ENCODE measurements at places on chromosomes 2 and 18. TPM values are rescaled to one million over a fixed set of nuclear protein-coding genes. Genes with fewer than 3 reads are reported as not detected.

Gene MALL
- 6.6 TPM for total RNA-seq

DNA sequence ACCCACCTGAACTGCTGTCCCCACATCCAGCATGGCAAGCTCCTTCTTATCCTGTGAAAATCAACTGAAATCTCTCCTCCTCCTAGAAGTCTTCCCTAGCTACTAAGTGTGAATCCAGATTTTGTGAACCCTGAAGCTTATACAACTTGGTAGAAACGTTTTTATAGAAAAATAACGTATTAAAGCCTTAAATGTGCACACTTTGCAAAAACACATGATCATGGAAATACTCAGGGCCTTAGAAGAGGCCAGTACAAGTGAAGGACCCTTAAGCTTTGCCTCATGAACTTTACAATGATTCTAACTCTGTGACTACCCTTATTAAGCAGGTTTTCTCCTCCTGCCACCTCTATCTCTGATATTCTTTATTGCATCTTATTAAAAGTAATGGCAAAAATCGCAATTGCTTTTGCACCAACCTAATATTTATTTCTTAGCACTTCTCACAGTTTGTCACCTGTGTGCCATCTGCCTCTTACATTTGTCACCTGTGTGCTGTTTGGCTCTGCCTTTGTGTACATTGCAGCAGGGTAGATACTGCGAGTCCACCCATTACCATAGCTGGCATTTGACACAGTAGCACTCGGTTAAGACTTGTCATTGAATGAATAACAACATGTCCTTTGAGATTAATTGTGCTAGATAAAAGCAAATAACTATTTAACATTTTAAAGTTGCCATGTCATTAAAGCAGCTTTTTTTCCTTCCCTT lies 42.2 kb downstream of the FRZB start:
- DNase-seq = no peak

DNA sequence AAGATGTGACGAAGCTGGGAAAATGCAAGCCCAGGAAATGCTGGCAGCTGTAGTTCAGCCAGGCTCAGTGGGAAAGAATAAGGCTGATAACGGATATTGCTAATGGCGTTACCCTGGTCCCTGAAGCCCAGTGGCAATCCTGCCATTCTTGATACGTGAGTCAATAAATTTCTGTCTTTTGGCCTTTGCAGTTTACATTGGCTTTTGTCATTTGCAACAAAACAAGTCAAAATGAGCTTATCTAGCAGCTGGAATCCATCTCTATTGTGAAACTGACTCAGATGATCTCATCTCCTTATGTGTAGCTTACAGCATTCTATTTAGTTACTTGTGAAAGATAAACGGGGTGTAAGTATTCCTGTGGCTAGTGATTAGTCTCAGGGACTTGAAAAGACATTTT lies 43.8 kb downstream of the ARL6IP6 start:
- no peak for DNase-seq

- no peak for DNase-seq
Observed at GRCh38 chr2:133525613-133526529, 42.4 kb downstream of the NCKAP5 start.

- DNase-seq = peak; percentile 17
Observed at GRCh38 chr2:21268197-21268877, 144.6 kb downstream of the TDRD15 start.

DNA sequence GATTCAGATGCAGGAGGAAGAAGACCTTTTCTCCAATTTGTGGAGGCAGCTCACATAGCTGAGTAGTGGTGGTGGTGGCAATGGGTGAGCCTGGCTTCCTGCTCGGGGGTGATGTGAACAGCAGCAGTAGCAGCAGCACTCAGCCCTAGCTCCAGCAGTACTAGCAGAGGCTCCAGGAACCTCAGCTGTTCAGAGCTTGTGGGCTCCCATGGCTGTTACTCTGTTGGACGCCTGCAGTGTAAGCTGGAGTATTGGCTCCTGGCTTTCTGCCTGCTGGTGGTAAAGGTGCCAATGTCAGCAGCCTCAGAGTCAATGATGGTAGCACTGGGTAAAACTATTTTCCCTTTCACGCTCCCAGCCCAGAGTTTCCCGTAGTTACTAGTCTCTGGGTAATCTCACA lies 3.1 kb upstream of the SEH1L start:
- peak; percentile 91 for DNase-seq

- no peak for DNase-seq
Observed at GRCh38 chr2:169495310-169495928, 14.1 kb upstream of the KLHL41 start.

DNA sequence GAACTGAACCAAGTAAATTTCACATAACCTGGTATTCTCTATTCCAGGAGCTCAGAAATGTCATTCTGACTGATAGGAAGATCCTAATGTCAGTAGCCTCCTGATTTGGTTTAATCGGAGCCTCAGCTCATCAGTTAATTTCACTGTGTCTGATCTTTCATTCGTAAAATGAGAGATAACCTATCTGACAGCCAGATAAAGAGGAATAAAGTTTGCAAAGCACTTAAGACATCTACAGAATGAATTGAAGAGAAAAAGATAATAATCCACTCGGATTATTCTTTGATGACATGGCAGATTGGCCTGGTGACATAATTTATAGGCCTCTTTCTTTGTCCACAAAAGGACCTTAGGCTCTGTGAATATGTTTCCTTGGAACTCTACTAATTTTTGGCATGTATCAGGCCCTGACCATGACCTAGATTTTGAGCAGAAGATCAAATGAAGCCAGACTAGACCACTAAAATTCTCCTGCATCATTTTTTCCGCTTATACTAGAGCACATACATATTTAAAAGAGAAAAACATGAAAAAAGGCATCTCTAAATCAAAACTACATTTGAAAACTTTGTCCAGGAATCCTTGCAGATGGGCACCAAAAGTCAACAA lies 312.4 kb downstream of the MTX2 start:
- DNase-seq = no peak

GRCh38 chr2:128750328-128751165 lies 431.9 kb upstream of the HS6ST1 start:
- DNase-seq = peak; percentile 30

Gene NCL
- 159 TPM for total RNA-seq

Gene IER3IP1
- 5.6 TPM for total RNA-seq

DNA sequence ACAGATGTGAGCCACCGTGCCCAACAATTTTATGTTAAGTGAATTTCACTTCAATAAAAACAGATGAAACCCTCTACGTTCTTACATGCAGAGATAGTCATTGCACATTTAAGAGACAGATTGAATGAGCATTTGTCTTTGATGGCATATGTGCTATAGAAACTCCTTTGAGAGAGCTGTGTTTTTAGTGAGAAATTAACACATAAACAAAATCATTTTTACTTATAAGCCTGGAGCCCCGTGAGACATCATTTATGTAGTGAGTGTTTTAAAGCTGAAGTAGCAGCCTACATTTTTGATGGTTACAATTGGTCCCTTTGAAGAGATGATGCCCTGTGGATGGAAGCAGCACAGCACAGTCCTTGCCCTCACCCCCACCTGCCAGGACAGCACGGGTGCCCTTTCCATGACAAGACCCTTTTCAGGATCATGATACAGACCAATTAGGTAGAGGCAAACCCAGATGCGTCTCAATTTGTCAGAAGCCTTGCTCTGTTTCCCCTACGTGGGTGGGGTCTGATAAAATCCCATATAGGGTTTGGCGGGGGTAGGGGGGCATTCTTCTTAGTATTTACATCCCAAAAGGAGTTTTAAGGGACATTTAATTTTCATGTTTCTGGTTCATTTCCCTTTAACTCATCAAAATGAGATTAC lies 237.1 kb downstream of the BCL2 start:
- no peak for DNase-seq

Gene PLGLB2
- total RNA-seq = 1.8 TPM

GRCh38 chr2:8445580-8445979 lies 236.3 kb upstream of the ID2 start:
- DNase-seq = no peak

Gene TFPI
- total RNA-seq = 54.2 TPM

DNA sequence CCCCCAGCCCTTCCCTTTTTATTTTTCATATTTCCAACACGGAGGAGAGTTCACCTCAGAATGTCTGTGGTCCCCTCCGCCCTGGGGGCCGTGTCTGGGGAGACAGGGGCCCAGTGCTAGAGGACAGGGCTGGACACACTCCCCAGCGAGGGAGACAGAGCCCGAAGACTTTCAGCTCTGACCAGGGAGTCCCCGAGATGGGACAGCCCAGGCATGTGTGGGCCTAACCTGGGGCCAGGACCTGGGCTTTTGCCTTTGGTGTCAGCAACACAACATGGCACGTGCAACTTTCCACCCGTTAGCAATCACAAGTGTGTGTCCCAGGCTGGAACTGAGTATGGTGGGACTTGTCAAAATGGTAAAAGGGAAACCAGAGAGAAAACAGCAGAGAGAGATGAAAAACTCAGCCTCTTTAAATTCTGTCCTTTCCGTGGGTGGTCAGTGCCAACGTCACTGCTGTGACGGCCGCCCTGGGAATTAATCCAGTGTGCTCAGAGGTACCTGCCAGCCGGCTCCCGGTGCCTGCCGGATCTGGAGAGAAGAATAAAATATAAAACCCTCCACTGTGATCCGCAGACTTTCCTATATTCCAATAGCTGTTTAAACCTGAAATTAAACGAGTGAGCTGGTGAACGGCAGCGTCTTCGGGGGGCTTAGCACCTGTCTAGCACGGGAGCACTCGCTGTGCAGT lies 245.8 kb downstream of the EIPR1 start:
- no peak for DNase-seq

DNA sequence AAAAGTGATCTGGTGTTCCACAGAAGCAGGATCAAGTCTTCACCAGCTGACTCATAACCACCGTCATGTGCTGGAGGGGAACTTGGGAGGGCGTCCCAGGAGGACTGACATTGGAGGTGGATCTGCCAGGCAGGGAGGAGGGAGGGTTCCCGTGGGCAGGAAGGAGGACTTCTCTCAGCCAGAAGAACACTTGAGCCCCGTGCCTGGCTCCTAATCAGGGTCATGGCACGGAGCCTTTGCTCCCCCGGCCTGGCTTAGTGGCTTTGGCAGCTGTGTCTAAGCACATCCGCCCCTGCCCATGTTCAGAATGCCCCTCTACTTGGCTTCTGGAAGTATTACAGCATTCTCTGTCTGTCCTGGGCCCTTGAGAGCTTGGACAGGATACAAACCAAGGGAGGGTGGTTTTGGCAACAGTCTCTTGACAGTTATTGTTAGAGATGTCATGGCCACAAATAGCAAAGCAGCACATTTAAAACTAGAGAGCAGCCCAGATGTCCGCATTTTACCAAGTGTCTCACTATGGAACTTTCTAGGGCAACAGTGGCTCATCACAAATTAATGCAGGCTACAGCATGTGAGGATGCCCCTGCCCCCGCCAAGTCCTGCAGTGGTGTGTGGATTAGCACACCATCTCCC lies 11.5 kb downstream of the PPP1R7 start:
- DNase-seq = peak; percentile 32

DNA sequence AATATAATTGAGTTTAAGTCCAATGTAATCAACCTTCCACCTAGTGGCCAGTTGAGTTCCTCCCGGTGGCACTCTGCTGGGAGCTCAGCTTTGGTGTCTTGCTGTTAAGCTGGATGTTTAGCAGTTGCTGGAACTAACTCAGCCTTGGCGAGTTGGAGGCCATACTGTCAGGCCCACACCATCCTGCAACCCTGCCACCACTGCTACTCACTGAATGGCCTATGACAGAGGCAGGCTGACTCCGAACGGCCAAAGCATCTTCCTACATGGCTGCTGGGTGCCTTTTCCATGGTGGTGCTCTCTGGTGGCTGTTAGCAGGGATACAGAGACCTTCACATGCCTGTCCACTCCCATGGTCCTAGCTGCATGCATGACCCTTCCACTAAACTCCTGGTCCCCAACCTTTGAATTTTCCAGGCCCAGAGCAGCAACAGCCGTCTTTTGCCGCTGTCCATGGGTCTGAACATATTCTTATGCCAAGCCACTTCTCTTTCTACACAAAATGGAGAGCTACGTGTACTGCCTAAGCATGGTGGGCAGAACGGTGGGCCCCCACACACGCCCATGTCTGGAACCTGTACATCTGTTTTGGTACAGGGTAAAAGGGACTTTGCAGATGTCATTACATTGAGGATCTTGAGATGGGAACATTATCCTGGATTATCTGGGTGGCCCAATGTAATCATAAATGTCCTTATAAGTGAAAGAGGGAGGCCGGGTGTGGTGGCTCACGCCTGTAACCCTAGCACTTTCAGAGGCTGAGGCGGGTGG lies 15.0 kb upstream of the TRAF3IP1 start:
- DNase-seq = peak; percentile 9

Gene ZC3H8
- 14.3 TPM for total RNA-seq

Gene FN1
- total RNA-seq = 27.4 TPM

DNA sequence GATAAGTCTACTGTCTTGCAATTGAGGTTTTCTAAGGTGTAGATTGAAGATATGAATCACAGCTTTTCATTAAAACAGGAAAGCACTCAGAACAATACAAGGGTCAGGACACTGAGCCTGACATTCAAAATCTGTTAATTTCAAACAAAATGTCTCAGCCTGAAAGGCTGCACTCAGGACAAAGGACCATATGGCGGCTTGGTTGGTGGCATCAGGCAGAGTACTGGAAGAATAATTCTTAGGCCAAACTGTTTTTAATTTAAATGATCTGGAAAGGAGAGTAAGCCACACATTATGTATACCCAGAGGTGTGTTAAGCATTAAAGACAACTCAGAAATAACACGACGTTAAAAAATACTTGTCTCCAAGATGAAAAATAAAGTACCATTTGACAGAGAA lies 85.9 kb downstream of the SKA1 start:
- DNase-seq = no peak

Gene CHST10
- total RNA-seq = 2.3 TPM

GRCh38 chr2:219293736-219294231 lies 14.6 kb downstream of the DNAJB2 start:
- peak; percentile 10 for DNase-seq

- no peak for DNase-seq
Observed at GRCh38 chr2:13240789-13241487, 524.2 kb downstream of the TRIB2 start.

Gene SLC30A3
- not detected for total RNA-seq

GRCh38 chr2:128941751-128942150 lies 623.1 kb upstream of the HS6ST1 start:
- peak; percentile 80 for DNase-seq

Gene OBSL1
- 185 TPM for total RNA-seq

Gene PDE1A
- total RNA-seq = 4.0 TPM

GRCh38 chr2:33598561-33599174 lies 431 bp downstream of the FAM98A start:
- DNase-seq = peak; percentile 35

GRCh38 chr2:40213071-40213470 lies 238.8 kb downstream of the SLC8A1 start:
- DNase-seq = no peak

GRCh38 chr18:21361307-21361880 lies 119.4 kb downstream of the GREB1L start:
- no peak for DNase-seq

DNA sequence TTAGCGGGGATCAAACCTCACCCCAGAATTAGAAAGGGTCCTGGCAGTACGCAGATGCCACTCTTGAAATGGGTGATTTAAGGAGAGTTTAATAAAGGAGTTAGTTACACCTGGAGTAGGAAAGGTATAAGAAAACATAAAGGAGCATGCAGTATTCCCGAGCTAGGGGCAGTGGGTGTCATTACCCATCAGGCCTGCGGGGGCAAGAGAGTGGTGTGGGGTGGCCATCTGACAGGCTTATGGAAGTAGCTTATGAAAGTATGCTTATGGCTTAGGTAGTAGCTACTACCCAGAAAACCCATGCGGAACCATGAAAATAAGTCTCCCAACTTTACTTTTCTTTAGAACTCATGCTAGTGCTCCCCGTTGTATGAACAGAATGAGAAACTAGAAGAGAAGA lies 568.9 kb upstream of the ACVR2A start:
- no peak for DNase-seq

Gene DSC2
- 8.9 TPM for total RNA-seq

Gene LRRTM4
- total RNA-seq = 0.33 TPM
